Posterior vena cava (tissue), 2 donors: ENCODE measurements at places on chromosomes 4 and X.

DNA sequence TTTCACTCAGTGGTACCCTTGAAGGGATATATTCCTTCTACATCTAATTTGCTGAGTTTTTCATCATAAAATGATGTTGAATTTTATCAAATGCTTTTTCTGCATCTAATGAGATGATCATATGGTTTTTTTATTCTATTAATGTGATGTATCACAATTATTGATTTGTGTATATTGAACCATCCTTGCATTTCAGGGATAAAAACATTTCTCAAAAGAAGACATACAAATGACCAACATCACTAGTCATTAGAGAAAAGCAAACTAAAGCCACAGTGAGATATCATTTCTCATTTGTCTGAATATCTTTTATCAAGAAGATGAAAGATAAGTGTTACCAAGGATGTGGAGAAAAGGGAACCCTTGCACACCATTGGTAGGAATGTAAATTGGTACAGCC, 65.7 kb upstream of the MXD4 start:
- DNase-seq: no peak

GRCh38 chrX:41481264-41482109, 34.3 kb downstream of the NYX start:
- no peak for DNase-seq

DNA sequence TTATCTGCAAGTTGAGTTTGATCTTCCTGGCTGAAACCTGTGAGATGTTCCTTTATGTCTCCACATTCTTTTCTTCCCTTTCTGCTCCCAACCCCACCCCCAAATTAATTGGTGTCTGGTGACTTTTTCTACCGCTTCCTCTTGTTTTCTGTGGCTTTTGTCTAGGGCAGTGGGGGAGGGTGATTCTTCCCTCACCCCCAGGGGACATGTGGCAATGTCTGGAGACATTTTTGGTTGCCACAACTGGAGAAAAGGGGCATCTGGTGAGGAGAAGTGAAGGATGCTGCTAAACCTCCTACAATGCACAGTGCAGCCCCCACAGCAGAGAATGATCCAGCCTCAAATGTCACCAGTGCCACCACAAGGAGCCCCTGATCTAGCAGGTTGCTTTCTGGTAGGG, 152.9 kb downstream of the NHS start:
- DNase-seq: no peak

- DNase-seq: no peak
Observed at GRCh38 chrX:42708222-42708621, 69.7 kb downstream of the PPP1R2C start.

GRCh38 chrX:44400588-44400987, 57.1 kb upstream of the EFHC2 start:
- no peak for DNase-seq

- DNase-seq: no peak
Observed at GRCh38 chr4:90159193-90159592, 32.0 kb downstream of the CCSER1 start.

GRCh38 chr4:98937986-98938720, 9.2 kb upstream of the EIF4E start:
- DNase-seq: no peak

DNA sequence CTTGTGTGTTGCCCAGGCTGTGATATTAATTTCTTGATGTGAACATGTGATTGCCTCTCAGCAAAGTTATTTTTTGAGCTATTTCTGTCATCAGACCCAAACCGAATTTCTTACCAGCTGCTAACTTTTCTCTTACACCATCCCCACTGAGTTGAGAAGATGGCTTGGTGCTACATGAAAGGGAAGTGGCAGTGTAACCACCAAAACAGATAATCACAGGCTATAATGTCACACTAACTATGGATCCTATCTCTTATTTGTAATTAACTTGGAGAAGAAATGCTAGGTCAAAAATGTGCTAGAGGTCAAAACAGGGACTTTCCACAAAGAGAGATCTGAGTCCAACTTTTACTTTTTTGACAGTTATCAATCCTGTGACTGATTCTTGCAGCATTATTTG, 43.8 kb downstream of the ELOVL6 start:
- DNase-seq: no peak

GRCh38 chr4:89254847-89255246, 52.8 kb downstream of the GPRIN3 start:
- no peak for DNase-seq

- DNase-seq: no peak
Observed at GRCh38 chr4:94516999-94517398, 65.3 kb downstream of the PDLIM5 start.

- no peak for DNase-seq
Observed at GRCh38 chr4:39308611-39309010, 57.6 kb downstream of the RFC1 start.

GRCh38 chr4:73676861-73677323, 56.7 kb upstream of the RASSF6 start:
- no peak for DNase-seq

DNA sequence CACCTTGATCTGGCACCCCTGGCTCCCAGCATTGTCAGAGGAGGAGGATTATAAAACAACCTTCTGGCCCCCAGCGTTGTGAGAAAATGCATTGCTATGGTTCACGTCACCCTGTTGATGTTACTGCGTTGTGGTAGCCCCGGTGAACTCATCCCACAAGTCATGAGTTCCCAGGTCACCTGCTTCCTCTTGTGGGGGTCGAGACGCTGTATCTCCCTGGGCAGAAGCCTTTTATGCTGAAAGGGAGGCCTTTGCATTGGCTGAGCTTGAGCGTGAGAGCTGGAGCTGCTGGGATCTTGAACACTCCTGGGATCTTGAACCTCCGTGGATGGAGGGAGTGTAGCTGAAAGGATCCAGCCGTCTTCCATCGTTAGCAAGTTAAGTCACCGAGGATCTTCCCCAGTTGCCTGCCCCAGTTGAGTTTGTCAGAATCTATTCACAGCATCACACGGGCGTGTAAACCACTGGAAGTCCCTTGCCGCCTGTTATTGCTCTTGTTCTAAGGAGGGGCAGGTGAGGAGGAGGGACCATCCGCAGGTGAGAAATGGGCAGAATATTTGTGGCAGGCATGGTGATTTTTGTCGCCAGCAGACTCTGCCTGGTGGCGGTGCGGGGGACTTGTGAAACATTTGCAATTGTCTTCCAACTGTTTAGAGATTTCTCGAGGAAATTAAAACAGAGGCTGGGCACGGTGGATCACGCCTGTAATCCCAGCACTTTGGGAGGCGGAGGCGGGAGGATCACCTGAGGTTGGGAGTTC, 299.9 kb downstream of the ASMT start:
- no peak for DNase-seq

DNA sequence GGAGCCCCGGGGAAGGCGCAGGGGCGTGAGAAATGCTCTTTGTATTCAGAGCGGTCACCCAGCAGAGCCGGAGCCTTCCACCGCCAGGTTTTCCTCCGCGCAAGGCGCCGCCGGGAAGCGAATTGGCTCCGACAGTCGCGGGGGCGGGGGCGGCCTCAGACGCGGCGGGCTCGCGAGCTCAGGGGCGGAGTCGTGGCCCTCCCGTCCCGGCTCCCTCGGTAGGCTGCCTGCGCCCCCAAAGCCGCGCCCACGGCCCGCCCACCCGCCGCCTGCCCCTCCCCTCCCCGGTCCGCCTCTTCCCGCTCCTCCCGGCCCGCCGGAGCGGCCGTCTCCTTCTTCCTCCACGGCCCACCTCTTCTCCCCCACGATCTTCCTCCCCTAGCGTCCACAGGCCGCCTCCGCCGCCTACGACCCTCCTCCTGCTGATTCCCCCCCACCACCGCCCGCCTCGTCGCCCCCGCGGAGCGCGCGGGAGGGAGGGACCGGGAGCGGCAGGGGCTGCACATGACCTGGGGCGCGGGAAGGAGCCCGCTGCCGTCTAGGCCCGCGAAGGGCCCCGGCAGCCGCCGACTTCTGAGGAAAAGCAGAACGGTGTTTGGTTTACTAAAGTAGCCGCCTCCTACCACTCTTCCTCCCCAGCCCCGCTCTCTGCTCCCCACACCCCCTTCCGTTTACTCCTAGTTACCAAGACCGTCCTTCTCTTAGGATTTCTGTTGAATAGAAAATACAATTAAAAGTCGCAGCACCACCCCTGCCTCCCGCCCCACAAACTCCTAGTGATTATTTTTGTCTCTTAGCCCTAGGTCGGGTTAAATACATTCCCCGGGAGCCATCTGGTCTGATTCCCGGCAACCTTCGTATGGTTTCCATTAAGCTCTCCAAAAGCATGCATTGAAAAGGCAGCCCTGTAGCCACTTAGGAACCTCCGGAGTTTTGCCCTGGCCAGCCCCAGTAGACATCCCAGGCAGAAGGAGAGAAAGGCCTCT, 53.2 kb downstream of the C4orf51 start:
- DNase-seq: peak; percentile 98

GRCh38 chr4:28772066-28772465, 1911.4 kb downstream of the STIM2 start:
- no peak for DNase-seq

DNA sequence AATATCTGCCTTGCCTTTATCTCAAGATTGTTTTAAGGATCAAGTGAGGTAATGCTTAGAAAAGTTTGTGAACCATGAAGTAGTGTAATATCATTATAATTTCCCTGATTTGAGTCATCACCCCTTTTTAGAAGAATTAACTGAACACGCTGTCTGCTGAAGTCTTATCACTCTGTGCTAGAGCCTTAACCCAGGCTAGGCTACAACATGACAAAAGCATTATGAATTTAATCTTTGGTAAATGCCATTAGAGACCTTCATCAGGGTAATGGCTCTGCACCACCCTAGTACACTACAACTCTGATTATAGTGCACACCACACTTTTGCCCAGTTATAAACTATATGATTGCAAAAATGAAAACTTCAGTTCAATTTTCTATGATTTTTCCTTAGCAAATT, 118.3 kb downstream of the ADGRL3 start:
- no peak for DNase-seq

DNA sequence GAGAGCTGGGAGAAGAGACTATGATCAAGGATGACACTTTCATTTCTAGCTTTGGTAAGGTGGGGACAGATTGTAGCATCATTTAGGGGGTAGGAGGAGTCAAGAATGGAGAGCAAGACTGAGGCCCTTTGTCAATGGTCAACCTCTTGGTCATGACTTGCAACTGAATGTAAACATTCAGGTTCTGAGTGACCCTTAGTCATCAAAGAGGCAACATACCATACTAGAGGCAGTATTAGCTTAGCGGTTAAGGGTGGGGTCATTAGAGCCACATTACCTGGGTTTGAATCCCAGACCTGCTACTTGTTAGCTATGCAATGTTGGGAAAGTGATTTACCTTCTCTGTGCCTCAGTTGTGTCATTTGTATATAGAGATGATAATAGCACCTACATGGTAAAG, 76.5 kb downstream of the MED28 start:
- DNase-seq: no peak

GRCh38 chr4:128249787-128250668, 37.6 kb downstream of the PGRMC2 start:
- no peak for DNase-seq

DNA sequence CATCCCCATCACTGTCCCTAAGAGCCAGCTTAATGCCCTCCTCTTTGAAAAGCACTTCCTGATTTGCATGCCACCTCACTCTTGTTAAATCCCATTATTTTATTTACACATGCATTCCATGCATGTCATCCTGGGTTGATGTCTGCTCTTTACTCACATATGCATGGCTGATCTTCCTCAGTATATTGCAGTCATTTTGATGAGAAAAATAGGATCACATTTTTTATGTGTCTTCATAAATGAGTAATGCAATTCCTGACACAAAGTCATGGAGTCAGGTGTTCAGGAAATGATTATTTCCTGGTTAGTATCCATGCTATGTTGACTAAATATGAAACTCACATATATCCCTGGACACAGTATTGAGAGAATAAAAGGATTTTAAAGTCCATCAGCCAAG, 204.7 kb downstream of the SLIT2 start:
- DNase-seq: no peak

GRCh38 chrX:153530411-153531129, 13.1 kb downstream of the ATP2B3 start:
- no peak for DNase-seq

DNA sequence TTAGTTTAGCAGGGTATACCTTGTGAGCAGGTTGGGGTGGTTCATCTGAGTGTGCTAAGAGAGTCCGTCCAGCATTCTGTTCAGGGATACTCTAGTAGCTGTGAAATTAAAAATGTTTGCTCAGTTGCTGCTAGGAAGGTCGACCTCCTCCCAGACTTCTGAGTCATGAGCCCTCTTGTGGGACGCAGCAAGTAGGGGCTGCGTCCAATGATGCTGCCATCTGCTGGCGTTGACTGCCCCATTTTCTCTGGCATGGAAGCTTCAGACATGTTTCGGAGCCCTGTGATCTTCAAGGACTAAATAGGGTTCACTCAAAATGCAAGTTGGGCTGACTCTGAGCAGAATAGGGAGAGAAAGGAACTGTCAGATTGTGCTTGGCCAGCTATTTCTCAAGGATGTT, 201.0 kb upstream of the ARSJ start:
- DNase-seq: no peak

- no peak for DNase-seq
Observed at GRCh38 chr4:1770791-1771231, 22.3 kb upstream of the FGFR3 start.
